ENCODE measurements at places on chromosomes 6 and 20.

GRCh38 chr6:71706523-71706922, 179.8 kb upstream of the RIMS1 start:
- no peak for DNase-seq

GRCh38 chr20:50293284-50294139, 102.9 kb downstream of the CEBPB start:
- no peak for DNase-seq

- no peak for DNase-seq
Measured at GRCh38 chr6:87012035-87012434, 74.7 kb downstream of the HTR1E start.

DNA sequence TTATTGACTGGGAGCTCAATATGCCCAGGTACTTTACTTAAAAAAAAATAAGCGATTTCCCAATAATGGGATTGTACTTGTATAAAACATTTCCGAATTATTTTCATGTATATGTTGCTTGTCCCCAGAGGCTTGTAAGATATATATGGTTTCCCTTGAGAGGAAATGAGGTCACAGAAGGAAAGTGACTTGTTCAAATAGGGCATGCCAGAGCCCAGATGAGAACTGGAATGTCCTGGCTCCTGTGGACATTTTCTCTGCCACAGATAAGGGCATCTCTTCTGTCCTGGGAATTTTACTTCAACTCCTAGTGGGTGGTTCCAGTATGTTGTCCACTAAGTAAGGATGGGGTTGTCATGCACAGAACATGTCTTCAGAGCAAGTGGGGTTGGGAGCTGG, 63.0 kb downstream of the LYRM2 start:
- no peak for DNase-seq

DNA sequence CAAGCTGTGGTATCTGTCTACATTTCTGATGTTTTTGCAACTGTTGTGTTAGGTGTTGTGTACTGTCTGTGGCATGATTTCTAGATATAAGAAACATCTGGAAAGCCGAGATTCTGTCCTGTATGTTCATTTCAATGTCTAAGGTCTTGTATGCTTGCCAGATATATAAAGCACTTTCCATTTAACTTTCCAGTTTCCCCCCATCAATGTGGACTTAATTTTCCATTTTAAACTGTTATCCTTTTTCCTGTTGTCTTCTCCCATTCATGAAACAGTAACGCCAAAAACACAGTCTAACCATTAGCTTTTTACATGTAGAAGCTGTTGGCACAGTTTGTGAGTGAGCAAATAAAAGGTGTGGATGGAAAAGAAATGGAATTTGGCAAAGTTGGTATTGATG, 181.6 kb downstream of the FARS2 start:
- no peak for DNase-seq

DNA sequence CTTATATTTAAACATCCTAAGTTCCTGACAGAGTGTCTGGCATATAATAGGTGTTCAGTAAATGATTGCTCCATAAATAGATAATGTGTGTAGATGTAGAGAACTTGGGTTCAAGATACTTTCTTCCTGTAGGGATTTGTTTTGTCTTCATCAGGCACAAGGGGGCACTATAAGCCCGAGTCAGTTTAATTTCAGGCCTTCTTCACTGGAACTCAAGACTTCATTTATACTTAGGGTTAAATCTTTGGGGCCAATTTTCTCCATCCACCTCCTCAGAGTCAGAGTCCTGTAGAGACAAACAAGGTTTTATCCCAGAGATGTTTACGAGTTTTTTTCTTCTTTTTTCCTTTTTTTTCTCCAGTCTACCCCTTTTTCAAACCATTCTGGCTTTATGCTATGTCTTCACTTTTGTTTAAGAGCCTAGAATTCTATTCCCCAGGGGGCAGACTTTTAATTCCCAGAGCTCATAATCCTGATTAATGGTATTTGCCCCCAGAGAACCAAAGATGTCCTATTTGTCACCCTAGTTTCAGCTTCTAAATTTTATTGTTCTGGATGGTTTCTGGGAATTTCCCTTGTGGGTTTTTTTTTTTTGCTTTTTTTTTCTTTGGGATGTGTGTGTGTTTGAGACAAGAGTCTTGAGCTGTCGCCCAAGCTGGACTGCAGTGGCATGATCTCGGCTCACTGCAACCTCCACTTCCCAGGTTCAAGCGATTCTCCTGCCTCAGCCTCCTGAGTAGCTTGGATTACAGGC, 88.4 kb downstream of the HFE start:
- no peak for DNase-seq
